ENCODE measurements at places on chromosomes 7 and 10.

DNA sequence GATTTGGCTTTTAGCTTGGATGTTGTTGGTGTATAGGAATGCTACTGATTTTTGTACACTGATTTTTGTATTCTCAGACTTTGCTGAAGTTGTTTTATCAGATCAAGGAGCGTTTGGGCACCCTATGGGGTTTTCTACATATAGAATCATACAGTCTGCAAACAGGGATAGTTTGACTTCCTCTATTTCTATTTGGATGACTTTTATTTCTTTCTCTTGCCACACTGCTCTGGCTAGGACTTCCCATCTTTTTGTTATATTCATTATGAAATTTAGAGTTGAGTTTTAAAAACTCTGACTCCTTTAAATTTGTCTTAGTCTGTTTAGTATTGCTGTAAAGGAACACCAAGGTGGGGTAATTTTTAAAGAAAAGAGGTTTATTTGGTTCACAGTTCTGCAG lies 4.7 kb downstream of the ZNF786 start:
- DNase-seq: no peak

DNA sequence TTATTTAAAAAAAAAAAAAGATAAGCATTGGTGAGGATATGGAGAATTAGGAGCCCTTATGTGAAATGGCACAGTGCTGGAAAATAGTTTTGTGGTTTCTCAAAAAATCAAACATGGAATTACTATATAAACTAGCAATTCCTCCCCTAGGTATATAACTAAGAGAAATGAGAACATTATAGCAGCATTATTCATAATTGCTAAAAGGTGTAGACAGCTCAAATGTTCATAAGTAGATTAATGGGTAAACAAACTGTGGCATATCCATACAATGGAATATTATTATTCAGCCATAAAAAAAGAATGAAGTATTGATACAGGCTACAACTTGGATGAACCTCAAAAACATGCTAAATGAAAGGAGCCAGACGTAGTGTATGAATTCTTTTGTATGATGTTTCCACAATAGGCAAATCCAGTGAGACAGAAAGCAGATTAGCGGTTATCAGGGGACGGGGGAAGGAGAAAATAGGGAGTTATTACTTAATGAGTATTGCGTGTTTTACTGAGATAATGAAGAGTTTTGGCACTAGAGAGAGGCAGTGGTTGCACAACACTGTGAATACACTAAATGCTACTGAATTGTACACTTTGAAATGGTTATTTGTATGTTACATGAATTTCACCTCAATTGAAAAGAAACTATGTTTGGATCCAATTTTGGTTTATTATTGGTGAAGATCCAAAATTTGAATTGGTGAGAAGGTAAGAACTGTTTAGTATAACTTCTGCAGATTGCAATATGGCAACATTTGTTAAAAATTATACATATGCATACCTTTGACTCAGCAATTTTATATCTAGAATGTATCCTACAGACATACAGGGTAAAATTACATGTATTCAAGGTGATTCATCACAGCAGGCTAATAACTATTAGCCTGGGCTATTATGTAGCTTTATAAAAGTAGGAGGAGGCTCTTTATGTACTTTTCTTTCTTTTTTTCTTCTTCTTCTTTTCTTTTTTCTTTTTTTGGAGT lies 69.7 kb downstream of the VCL start:
- no peak for DNase-seq

GRCh38 chr10:75712242-75712880 lies 280.9 kb downstream of the LRMDA start:
- DNase-seq: no peak

GRCh38 chr7:135194494-135195095 lies 16.7 kb downstream of the WDR91 start:
- no peak for DNase-seq

DNA sequence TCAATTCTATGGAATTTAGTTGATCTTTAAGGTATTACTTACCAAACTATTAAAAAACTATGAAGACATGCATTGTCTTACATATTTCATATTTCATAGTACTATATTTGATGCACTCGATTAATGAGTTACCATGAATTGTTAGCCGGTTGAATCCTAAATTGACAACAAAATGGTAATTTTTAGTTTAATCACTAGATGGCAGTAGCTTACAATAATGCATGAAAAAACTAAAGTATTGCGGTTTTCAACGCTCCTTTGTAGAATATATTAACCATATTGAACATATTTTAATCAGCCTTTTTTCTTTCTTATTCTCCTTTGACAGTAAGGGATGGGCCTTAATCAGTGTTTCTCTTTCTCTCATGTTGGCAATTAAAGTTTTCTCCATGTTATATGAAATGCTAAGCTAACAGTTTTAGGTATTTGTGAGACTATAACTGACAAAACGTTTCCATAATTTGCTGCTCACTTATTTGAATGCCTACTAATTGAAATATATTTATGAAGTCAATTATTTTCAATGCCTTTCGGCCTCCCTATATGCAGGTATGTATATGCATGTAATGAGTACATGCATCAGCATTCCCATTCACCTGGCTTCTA lies 48.5 kb upstream of the ARL4A start:
- no peak for DNase-seq

DNA sequence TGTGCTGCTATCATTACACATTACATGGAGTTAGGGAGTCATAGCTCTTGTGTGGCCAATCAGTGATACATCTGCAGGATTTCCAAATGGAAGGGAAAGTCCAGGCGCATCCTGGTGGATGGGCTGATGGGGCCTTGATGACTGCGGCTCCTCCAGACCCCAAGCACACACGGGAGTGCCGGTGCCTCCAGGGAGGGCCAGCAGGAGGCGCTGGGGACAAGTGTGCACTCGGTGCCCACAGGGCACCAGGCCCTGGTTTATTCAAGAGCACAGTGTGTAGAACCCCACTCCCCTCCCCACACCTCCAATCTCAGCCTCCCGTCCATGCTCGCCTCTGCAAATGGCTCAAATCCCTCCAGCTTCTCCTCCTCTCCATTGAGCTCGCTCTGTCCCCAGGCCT lies 243.9 kb downstream of the USP6NL start:
- no peak for DNase-seq

GRCh38 chr10:92142512-92142911 lies 148.4 kb downstream of the CPEB3 start:
- DNase-seq: no peak

DNA sequence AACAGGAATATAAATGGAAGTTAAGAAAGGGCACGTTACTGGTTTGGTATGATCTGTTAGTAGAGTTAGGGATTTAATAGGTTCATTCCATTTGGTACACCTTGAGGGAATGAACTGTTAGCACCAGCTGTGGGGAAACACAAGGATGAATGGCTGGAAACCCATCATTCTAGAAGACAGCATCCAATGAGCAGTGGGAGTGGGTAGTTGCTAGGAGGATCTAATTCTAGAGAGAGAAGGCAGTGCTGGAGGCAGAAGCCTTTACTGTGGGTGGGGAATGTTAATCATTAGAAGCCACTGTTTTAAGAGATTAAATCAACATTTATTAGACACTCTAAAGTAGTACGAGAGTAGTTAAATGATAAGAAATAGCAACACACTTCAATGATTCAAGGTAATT lies 15.5 kb upstream of the GPR15LG start:
- DNase-seq: no peak

GRCh38 chr10:27680691-27681605 lies 64.7 kb downstream of the MKX start:
- no peak for DNase-seq

- no peak for DNase-seq
Measured at GRCh38 chr7:2635810-2636701, 4.3 kb downstream of the TTYH3 start.

- DNase-seq: no peak
Measured at GRCh38 chr10:17682236-17682946, 38.4 kb downstream of the STAM start.

DNA sequence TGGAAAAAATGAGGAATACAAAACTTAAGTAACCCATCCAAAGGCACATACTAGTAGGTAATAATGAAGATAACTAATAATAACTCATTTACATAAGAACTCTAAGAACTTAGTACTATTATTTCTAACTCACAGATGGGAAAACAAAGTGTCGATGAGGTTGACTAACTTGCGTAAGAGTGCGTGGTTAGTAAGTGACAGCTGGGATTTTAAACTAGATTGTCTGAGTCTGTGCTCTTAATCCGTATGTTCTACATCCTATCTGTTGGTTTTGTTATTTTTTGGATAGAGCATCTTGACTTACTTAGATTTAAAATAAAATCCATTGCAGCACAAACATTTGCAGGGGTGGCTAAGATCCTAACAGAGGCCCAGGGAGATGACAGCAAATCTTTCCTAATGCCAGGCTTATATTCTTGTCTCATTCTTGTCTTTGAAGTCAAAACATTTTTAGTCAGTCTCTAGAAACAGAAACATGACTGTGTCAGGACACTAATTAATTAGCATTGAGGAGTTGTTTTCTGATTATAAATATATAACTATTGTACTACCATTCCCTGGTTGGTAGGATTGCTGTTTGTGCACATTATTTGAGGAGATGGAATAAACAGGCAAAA lies 11.7 kb downstream of the RPA3 start:
- DNase-seq: no peak

DNA sequence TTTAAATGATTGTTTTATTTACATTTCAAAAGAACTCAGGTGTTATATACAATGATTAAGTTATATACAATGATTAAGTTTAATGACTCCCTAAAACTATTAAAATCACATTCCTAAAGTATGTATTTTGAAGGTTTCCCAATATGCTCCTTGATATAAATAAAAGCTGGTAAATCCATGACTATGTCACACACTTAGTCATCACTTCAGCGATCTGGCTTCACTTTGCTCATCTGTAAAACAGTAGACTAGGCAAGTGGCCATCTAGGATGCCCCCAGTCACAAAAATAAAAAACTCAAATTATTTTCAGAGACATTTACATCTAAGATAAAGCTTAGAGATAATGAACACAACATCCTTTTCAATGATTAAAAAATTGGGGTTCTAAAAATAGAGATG lies 10.8 kb downstream of the ICA1 start:
- no peak for DNase-seq
